ENCODE measurements at places on chromosomes 5 and 9.

GRCh38 chr5:65749221-65749844 lies 27.3 kb downstream of the NLN start:
- no peak for DNase-seq

DNA sequence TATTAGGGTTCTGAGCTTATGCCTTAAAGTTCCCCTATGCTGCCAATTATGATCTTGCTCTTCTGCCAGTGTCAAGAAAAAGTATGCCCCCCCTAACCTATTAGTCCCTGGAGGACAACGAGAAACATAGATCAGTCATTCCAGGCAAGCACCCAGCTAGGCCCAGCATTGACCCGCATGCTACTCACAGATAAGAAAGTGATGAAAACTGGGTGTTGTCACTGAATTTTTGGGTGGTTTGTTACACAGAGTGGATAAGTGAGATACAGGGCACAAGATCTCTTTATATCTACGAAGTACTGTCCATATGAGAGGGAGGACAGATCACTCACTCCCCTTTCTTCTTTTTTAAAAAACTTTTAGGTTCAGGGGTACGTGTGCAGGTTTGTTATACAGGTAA lies 6.4 kb upstream of the TEX48 start:
- no peak for DNase-seq

DNA sequence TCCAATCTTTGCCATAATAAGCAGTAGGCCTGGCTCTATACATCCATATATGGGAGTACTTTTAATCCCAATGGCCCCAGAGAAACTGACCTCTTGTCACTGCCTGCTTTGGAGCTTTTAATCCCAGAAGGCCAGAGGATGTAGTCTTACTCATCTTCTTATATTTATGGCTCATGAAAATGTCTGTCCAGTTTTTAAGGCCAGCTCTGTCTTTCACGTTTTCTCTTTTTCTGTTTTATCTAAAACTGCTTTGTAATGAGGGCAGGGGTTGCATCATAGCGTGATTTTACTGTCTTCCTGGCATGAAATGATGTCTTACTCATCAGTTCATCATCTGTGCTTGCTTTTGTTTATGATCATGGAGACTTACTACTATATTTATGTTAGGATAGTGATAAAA lies 1094.9 kb downstream of the MAT2B start:
- no peak for DNase-seq

GRCh38 chr9:365436-365835 lies 150.8 kb downstream of the DOCK8 start:
- DNase-seq, result no peak

DNA sequence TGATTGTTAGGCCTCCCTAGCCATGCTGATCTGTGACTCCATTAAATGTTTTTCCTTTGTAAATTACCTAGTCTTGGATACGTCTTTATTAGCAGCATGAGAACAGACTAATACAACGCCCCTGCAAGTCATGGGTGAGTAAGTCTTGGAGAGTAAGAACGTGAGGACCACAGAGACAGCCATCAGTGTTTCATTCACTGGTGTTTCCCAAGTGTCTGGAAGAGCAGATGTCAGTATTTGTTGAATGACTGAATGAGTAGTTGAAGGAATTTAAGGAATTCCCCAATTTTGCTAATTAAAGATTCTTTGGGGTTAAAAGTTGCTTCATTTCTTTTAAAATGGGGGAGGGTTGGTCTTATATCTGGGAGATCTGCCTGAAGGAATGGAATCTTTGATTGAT lies 178.8 kb downstream of the TRIO start:
- no peak for DNase-seq

DNA sequence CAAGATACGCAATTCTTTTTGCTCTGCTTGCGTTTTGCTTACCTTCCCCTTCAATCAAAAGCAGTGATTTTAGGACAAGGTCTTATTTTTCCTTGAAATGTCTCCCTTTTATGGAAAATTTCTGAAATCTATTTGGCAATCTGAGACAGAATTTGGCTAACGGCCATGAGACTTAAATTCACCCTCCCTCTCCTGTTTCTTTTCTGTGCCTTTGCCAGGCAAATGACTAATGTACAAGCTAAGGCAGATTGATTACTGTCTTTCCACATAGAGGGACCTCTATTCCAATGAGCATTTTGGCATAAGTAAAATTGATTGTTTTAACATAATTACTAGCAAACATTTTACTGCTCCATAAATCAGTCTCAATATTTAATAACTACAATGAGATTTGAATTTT lies 31.7 kb downstream of the FAM81B start:
- DNase-seq, result no peak

DNA sequence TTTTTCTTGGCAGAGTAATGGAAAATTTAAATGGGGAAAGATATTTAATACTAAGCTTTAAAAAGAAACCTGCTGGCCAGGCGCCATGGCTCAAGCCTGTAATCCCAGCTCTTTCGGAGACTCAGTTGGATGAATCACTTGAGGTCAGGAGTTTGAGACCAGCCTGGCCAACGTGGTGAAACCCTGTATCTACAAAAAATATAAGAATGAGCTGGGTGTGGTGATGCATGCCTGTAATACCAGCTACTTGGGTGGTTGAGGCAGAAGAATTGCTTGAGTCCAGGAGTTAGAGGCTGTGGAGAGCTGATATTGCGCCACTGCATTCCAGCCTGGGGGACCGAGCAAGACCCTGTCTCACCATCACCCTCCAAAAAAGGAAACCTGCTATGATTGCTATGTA lies 32.8 kb downstream of the TUT7 start:
- no peak for DNase-seq

- DNase-seq, result no peak
Observed at GRCh38 chr5:159802661-159803060, 113.6 kb upstream of the ADRA1B start.

- DNase-seq, result no peak
Observed at GRCh38 chr5:179485845-179486575, 64.3 kb upstream of the RUFY1 start.

- DNase-seq, result no peak
Observed at GRCh38 chr5:88776692-88777091, 106.3 kb downstream of the MEF2C start.

DNA sequence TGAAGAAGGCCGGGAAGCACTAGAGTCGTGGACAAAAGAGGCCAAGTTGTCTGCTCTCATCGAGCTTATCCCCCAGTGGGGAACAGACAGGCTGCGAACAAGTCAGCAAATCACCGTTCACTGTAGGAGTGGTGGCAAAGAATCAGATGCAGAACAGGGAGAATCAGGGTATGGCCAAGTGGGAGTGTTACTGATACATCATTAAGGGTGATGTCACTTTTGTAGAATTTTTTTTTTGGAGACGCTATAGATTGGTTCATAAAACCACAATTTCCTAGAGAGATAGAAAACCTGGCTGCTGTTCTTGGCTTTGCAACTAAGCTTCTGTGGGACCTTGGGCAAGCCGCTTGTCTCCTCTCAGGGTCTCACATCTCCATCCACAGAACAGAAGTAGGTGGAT lies 21.3 kb downstream of the SPRY4 start:
- no peak for DNase-seq

DNA sequence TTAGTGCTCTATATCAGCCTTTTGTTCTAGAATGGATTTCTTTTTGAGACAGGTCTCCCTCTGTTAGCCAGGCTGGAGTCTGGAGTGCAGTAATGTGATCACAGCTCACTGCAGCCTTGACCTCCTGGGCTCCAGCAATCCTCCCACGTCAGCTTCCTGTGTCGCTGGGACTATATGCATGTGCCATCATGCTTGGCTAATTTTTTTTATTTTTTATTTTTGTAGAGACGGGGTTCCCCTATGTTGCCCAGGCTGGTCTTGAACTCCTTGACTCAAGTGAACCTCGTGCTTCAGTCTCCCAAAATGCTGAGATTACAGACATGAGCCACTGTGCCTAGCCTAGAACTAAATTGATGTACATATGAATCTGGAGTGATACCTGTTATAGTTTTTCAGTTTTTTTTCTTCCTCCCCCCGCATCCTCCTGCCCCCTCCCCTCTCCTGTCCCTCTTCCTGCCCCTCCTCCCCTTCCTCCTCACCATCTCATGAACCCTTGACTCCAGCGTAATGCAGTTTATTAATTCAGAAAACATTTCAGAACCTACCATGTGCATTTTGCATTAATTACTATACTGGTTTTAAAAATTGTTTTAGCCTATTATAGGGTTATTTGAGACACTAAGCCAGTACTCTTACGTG lies 37.4 kb upstream of the TNFAIP8 start:
- DNase-seq, result no peak

GRCh38 chr5:144072518-144072927 lies 97.9 kb downstream of the YIPF5 start:
- DNase-seq, result no peak

DNA sequence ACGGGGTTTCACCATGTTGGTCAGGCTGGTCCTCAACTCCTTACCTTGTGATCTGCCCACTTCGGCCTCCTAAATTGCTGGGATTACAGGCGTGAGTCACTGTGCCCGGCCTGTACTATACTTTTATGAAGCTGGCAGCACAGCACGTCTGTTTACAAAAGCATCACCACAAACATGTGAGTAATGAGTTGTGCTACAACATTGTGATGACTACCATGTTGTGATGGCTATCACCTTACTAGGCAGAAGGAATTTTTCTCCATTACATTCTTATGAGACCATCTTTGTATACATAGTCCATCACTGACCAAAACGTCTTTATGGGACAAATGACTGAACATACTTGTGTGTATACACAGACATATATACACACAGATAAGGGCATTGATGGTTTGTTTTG lies 1019.0 kb downstream of the CDH18 start:
- no peak for DNase-seq

- DNase-seq, result no peak
Observed at GRCh38 chr9:112955550-112955949, 56.4 kb downstream of the ZNF883 start.

GRCh38 chr5:5854087-5854486 lies 431.6 kb downstream of the ICE1 start:
- DNase-seq, result no peak

GRCh38 chr9:20353931-20354652 lies 268.2 kb downstream of the MLLT3 start:
- DNase-seq, result no peak

DNA sequence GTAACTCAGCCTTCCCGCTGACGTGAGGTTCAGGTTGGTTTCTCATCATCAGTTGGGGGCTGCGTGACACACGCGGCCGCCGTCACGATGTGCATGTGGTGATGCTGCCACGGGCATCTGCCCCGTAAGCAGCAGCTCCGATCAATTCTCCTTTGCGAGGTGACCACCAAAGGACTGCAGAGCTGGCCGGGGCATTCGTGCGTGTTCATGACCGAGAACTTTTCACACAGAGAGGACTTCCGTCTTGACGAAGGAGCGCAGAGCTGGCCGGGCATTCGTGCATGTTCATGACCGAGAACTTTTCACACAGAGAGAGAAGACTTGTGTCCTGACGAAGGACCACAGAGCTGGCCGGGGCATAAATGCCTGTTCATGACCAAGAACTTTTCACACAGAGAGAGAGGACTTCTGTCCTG lies 3.8 kb upstream of the LCN1 start:
- DNase-seq, result no peak

DNA sequence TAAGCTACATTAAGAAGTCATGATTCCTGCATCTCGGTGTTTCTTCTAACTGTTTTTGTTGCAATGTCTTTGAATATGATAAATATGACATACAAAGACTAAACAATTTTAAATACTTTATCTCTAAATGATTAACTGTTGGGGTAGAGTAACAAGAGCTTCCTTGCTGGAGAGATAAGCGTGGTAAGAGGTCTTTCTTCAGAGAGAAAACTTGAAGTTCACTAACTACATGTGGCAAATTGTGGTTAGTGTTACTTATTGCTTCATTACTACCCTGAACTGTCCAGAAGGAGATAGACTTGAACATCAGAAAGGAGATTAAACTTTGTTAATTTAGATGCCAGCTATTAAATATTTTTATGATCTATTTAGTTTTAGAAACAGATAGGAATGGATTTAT lies 7.0 kb upstream of the ARSB start:
- no peak for DNase-seq

DNA sequence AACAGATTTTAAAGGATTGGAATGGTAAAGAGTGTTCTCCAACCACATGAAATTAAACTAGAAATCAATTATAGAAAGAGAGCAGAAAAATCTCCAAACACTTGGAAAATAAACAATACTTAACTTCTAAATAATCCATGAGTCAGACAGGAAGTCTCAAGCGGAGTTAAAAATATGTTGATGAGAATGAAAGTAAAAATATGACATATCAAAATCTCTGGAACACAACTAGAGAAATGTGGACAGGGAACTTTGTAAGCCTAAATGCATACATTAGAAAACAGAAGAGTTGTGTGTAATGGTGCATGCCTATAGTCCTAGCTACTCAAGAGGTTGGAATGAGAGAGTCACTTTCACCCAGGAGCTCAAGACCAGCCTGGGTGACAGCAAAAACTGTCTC lies 47.9 kb upstream of the ZNF618 start:
- no peak for DNase-seq

- DNase-seq, result no peak
Observed at GRCh38 chr5:143101121-143101520, 302.4 kb downstream of the NR3C1 start.

GRCh38 chr9:121268598-121268850 lies 562 bp downstream of the GSN start:
- no peak for DNase-seq

DNA sequence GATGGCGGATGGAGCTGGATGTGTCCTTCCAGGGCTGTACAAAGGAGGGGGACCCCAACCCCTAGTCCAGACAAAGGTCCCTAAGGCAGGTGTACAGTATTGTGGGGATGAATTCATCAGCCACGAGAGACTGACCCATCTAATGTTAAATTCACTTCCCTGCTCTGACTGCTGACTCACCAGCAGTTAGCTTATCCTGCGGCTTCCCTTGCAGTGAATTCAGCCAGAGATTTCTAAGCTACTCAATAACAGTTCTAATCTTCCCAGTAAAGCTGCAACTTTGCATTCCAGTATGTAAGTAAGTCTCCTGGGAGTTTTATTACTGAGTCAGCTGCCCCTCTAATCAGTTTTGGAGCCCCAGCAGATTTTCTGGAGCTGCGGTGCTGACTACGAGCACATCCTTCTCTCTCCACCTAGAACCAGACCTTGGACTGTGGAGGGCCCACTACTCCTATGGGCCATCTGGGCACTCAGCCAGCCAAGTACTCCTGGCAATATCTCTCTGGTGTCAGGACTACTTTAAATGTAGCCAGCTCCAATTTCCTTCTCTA lies 16.1 kb downstream of the B4GALT1 start:
- no peak for DNase-seq
